ENCODE measurements at places on chromosomes 1 and 21.

DNA sequence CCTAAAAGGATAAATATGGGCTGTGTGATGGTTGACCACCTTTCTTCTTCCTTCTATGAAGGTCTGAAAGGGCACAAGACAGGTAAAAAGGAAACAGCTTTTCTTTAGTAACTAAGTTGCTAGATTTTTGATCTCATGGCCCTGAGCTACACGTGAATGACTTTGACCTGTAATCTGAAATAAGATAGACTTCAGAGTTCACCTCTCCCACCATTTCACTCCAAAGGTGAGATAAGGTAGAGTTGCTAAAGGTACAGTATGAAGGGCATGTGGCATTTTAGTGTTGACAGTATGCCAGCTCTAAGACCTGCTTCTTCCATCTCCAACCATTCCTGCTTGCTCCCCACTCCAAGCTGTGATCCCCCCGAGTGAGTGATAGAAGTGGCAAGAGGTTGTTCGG is 25.8 kb upstream of the C8B start:
- DNase-seq: no peak

- DNase-seq: no peak
Measured at GRCh38 chr1:14082331-14082730, 382.3 kb downstream of the PRDM2 start.

GRCh38 chr1:201228011-201228983 is 37.7 kb downstream of the IGFN1 start:
- no peak for DNase-seq

GRCh38 chr1:58657082-58657481 is 42.8 kb downstream of the MYSM1 start:
- no peak for DNase-seq

GRCh38 chr1:233790662-233791371 is 113.7 kb upstream of the SLC35F3 start:
- DNase-seq: peak; percentile 1

- DNase-seq: no peak
Measured at GRCh38 chr1:182347019-182347418, 44.6 kb downstream of the GLUL start.

DNA sequence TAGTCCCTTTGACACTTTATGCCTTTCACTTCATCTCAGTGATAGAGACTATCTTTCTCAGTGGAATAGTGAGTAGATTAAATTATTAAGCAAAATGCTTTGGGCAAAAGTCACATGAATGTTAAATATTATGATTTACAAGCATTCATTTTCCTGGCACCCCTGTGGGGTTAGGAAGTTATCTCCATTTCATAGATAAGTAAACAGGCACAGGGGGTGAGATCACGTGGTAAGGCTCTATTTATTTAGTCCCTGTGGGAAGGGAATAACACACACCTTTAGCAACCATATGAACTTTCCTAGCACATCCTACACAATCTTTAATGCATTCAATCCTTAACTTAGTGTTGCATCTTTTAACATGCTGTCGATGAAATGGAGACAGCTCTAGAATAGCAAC is 12.3 kb downstream of the PSMB2 start:
- no peak for DNase-seq

DNA sequence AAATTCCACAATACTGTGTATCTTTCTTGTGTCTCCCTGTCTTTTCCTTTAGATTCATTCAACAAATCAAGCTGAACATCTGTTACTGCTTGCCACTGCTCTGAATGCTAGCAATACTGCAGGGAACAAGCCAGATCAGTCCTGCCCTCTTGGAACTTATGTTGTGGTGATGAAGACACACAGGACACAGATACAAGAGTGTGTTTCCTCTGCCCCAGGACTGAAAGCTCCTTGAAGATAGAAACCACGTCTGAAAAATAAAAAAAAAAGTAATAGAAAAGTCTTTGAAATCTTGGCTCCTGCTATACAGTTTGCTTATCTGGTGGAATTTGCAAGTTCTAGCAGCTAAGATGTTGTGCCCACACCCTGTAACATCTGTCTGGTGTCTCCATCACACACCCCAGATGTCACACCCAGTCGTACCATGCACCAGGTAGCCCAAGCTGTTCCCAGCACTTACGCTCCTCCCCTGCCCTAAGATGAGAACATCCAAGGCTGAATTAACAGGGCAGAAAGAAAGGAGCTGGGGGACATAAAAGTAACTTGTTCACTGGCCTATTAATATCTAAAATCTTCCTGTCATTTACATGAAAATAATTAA is 80.2 kb upstream of the GALNT2 start:
- DNase-seq: no peak

GRCh38 chr1:109370712-109371340 is 26.9 kb downstream of the SORT1 start:
- no peak for DNase-seq

DNA sequence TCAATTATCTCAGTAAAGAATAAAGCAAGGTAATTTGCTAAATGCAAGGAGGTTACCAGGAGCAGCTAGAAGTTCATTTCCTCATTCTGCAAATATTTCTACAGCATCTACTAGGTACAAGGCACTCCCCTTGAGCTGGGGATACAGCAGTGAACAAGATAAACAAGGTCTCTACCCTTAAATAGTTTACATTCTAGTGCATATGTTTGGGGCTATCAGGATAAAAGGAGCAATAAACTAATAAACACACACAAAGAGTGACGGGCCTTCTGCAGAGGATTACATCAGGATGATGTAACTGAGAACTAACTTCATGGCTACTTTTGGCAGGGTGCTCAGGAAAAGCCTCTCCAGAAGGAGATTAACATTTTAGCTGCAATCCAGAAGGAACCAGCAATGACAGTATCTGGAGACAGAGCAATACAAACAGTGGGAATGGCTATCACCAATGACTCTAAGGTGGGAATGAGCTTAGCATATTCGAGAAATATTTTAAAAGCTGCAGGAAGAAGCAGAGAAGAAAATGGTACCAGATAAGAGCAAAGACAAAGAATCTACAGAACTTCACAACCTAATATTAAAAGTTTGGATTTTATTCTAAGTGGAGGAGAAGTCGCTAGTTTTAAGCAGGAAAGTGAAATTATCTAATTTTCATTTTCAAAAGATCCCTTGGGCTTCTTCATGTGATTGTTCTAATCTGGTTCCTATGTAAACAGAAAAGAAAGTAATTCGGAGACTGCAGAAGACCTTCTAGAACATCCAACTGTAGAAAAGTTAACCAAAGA is 25.8 kb downstream of the TP53BP2 start:
- DNase-seq: no peak

- no peak for DNase-seq
Measured at GRCh38 chr21:39546522-39546921, 66.2 kb upstream of the B3GALT5 start.

- DNase-seq: no peak
Measured at GRCh38 chr21:41506611-41507520, 1.1 kb downstream of the TMPRSS2 start.

- DNase-seq: no peak
Measured at GRCh38 chr1:2236695-2237677, 8.9 kb downstream of the SKI start.

DNA sequence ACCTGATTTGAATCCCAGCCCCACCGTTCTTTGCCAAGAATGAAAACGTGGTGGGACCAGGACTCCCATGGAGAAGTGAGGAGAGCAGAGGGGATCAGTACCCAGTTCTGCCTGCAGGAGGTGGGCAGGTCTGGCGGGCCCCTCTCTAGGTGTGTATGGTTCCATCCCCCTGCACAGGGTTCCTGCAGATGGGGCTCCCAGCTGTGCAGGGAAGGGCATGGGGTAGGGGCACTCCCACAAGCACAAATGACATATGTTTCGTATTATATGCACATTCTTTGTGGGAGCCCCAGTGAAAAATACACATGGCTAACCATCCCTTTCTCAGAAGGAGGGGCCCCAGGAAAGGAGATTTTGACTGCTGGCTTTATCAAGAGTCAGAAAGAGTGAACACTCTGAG is 144.6 kb downstream of the PLPP3 start:
- DNase-seq: no peak

DNA sequence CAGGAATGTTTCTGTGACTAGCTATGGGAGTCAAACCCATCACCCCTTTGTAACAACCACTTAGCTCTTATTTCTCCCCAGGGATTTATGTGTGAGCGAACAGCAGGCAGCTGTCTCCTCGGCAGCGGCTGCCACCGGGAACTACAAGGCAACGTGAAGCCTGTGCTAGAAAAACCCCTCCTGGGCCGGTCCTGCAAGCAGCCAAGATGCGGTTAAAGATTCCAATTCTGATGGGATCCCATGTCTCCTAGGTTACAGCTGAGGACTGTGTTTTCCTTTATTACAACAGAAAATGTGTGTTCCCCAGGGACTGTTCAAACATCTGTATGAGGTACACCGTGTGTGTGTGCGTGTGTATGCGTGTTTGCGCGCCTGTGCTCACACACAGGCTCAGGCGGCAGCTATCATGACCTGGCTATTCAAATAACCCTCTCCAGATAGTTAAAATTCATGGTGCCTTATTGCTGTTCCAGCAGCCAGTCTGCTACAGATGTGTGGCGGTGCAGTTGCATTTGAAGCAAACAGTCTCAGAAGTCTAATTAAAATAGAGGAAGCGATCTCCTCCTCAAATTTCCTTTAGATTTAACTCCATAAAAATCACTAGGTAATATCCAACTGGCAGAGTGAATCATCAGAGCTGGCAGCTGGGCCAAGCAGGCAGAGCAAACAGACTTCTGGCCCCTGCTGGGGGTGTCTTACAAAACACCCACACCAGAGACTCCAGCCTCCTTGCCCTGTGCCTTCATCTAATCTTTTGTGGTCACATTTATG is 68.0 kb downstream of the LMX1A start:
- DNase-seq: no peak

DNA sequence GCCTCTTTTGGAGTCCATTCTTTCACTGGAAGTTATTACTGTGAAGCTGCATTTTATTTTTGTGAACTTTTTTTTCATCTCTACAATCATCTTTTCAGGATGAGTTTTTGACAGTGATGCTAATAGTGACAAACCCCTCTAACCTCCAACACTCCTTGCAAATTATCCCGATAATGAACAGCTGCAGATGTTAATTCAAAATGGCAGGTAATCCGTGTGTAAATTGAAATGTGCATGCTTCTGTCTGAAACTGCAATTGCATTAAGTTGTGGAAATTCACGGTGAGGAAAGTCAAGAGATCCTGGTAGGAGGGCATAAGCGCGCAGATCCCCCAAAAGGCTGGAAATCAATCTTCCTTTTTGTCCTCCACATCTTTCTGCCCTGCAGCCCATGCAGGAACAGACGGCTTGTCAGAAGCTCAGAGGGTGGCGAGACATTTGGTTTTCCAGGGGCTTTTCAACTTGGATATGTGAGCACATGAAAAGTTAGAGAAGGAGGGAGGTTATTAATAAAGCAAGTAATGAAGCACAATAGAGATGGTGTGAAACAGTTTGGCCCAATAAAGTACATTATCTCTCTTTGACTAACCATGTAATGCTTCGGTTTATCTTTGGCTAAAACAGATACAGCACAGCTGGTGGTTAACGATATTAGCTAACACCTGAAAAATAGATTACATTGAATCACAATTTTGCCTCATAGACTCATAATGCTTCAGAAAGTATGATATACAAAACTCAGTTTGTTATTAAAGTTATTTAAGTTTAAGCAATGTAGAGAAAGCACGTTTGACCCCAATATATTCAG is 143.5 kb upstream of the COA6 start:
- DNase-seq: no peak

DNA sequence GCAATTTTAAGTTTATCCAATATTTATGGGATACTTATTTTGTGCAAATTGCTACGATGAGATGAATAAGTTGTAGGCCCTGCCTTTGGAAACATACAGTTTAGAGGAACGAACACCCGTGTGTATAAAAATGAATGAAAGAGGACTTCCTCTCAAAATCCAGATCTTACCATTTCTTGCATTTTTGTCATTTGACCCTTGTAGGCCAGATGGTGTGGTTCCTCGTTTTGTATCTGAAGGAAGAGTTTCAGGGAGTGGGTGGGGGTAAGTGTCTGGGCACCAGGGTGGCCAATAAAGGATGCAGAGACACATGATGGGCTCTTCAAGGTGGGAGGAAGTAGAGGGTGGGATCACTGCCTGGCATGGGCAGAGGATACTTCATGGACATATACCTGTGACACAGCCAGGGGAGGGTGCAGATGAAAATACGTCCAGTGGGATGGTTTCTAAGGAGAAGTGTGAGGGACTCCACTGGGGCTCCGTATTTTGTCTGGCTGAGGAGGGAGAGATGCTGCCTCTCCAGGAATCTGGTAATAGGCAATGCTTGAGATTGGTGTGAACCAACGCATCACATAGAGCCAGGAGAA is 14.4 kb downstream of the MAPKAPK2 start:
- DNase-seq: no peak

GRCh38 chr1:20061866-20062265 is 8.1 kb upstream of the PLA2G5 start:
- DNase-seq: no peak

GRCh38 chr1:87180682-87181081 is 148.0 kb upstream of the LMO4 start:
- no peak for DNase-seq

DNA sequence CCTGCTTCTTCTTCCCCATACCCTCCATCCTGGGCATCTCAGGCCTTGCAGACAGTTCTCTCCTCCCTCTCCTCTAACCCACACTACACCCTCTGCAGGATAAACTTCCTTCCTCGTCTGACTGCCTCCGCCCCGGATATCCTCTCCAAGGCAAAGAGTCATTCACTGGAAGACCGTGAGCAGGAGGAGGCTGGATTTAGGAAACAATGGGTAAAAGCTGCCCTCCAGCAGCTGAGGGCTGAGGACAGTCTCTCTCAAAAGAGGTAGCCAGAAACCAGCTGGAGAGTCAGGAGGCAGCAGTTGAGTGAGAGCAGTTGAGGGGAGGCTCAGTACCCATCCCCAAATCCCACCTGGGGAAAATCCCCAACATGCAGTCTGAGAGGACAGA is 1.4 kb downstream of the CSRP1 start:
- no peak for DNase-seq

DNA sequence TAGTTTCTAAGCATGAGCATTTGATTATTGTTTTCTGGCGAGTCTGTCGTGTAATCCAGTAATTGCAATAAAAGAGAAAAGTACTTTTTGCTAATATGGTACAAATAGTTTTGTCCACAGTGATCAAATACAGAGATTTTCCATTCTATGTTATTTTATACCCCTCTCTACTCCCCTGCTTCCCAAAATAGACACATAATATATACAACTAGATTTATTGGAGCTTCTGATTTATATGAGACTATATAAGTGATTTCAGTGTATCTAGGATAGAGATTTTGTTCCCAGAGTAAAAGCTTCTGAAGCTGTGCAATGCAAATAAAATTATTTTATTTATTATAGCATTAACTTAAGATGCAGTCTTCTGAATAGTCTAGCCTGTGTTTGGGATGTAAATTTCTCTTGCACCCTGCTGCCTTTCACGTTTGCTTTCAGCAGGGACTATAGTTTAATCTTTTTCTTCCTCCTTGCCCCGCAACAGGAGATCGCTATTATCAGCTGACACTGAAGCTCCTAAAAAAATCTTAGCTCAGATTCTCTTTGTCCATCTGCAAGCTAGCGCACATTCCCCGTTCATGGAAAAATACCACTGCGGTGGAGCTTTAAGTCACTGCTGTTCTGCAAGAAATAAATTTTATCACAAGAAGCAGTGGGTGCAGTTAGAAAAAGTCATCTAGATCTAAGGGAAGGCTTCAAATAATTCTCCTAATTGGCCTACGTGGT is 273.3 kb downstream of the DISC1 start:
- DNase-seq: no peak
